Muscle of back (tissue), 13 donors: ENCODE measurements at places on chromosomes 4 and X.

- DNase-seq: no peak
These were observed 60.7 kb upstream of the S100G start for GRCh38 chrX:16589211-16589610.

- no peak for DNase-seq
These were observed 42.9 kb downstream of the ALPK1 start for GRCh38 chr4:112340023-112340422.

DNA sequence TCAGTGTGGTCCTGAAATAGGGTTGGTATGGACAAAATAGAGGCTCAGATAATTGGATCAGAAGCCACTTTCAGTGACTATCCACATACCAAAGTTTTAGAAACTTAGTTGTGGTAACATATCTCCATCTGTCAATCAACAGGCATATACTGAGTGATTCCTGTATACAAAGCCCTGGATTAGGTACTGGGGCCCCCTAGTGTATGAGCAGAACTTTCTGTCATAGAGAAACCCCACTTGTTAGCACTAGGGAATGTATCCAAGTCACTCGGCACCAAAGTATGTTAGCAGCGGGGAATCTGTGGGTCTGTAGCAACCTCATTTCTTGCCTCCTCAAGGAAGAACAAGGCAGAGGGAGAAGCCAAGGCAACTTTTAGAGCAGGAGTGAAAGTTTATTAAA, 50.7 kb downstream of the MAP7D3 start:
- no peak for DNase-seq

GRCh38 chr4:66160606-66161005, 490.3 kb upstream of the EPHA5 start:
- DNase-seq: no peak
